ENCODE measurements at places on chromosomes 7 and 10. TPM values are rescaled to one million over a fixed set of nuclear protein-coding genes. Genes with fewer than 3 reads are reported as not detected.

Gene TRRAP
- polyA plus RNA-seq = 33.9 TPM

Gene SMO
- polyA plus RNA-seq = 106 TPM

Gene CPA4
- polyA plus RNA-seq = 0.34 TPM

Gene GOLGA7B
- polyA plus RNA-seq = 0.40 TPM

Gene PTN
- 152 TPM for polyA plus RNA-seq

Gene HUS1
- 19.1 TPM for polyA plus RNA-seq

GRCh38 chr10:60148266-60148840 lies 241.3 kb downstream of the ANK3 start:
- DNase-seq = peak; percentile 61

DNA sequence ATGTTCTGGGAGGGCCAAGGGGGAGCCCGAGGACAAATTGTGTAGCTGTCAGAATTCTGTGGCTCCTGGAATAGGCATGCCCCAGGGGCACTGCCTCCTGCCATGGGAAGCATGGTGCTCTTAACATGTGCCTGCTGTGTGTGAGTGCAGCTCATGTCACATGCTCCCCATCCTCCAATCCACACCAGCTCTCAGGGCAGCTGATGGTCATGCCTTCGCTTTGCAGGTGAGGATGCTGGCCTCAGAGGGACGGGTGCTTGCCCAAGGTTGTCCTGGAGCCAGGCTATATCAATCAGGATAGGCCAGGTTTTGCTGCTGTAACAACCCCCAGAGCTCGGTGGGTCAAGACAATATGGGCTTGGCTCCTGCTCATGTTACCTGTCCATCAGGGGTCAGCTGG lies 303.4 kb downstream of the RPS24 start:
- no peak for DNase-seq

DNA sequence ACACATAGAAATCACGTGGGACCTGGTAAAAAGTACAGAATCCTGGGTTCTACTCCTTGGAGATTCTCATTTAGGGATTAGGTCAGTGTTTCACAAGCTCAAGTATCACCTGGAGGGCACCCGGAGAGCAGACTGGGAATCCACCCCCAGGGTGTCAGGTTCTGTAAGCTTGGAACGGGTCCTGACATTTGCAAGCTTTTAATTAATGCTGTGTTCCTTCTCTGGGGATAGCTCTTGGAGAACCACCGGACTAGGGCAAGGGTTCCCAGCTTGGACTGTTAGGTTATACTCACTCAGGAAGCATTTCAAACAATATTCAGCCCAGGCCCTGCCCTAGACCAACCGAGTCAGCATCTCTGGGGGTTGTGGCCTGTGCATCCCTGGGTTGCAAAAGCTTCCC lies 23.0 kb downstream of the TCF7L2 start:
- DNase-seq = no peak

- peak; percentile 62 for DNase-seq
Measured at GRCh38 chr10:80664071-80664680, 126.5 kb downstream of the SH2D4B start.

DNA sequence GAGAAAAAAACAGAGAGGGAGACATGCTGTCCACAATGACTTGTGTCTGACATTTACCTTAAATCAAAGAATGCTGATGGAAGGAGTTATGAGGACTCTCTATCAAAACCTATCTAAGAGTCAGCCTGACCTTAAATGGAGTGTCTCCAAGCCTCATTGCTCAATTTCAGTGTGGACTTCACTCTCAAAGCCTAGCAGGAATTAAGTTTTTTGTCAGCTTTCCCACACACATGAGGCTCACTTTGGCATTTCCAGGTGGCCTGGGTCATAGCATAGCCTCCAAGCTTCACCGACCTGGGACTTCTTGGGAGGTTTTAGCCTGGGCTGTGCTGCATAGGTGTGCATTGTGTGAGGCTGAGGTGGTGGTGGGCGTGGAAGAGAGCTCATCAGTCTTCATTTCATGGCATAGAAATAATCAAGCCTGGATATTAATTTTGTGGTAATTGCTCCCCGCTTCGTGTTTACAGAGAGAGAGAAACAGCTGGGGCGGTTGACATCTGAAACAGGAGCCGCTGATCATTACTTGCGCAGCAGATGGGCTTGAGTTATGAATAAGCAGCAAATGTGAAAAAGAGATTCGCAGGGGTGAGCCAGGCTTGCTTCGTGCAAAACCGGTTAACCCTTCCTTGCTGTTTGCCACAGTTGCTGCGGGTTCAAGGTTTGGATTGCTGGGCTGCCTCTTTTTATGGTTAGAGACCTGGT lies 647.8 kb downstream of the INHBA start:
- DNase-seq = no peak

GRCh38 chr7:89714131-89714530 lies 440.1 kb upstream of the STEAP1 start:
- DNase-seq = no peak

GRCh38 chr7:159088016-159088865 lies 56.4 kb downstream of the VIPR2 start:
- DNase-seq = no peak

DNA sequence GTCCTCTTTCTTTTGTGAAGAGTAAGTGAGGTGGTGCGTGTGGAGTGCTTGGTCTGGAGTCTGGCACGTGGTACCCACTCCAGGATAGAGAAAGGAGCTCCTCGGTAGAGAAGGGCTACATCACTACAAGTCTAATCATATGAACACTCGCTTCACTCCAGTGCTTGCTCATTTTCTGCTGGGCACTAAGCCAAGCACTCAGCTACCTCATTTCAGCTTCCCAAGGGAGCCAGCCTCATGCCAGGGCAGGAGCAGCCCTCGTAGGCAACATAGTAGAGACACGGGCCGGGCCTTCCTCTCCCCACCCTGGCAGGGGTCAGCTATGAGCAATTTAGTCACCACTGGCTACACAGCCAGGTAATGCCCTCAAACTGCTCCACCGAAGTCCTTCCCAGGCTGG lies 11.4 kb upstream of the HSPA12A start:
- DNase-seq = no peak

- no peak for DNase-seq
Measured at GRCh38 chr10:91389636-91390512, 20.3 kb upstream of the HECTD2 start.
